ENCODE measurements at places on chromosomes 2 and 18.

GRCh38 chr2:232889876-232890401 lies 19.9 kb downstream of the SNORC start:
- DNase-seq: no peak

- no peak for DNase-seq
These were observed 192.4 kb downstream of the ZBTB7C start for GRCh38 chr18:48216639-48217257.

DNA sequence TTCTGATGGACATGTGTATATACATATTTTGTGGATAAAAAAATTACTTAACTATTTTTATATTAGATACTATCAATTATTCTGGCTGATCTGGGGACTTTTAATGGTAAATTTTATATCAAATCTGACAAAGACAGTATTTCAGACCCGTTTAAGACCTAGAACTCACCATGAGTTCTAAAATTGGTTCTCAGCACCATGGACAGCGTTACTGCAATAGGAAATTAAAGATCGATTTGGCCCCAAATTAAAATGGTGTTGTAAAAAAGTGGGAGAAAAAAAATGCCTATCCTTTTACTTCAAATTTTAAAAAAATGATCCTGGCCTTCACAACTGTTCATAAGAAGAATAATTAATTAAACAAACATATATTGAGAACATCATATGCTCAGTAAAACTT lies 919 bp upstream of the SCN2A start:
- no peak for DNase-seq

- no peak for DNase-seq
These were observed 120.0 kb upstream of the SNTG2 start for GRCh38 chr2:830419-831224.

DNA sequence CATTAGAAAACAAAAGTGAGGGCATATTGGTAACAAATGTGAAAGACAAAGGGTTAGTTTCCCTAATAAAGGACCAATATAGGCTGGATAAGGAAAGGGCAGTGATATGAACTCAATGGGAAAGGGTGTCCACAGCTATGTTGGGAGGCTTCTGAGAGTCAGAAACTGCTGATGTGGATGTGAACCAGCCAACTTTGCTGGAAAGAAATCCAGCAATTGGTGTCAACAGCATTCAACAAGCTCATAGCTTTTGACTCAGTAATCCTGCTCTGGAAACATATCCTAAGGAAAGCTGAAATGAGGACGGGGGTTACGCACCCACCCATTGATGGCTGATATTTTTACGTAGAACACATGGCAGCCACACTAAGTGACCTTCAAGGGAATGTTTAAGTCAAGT lies 63.7 kb downstream of the ARL4C start:
- no peak for DNase-seq

DNA sequence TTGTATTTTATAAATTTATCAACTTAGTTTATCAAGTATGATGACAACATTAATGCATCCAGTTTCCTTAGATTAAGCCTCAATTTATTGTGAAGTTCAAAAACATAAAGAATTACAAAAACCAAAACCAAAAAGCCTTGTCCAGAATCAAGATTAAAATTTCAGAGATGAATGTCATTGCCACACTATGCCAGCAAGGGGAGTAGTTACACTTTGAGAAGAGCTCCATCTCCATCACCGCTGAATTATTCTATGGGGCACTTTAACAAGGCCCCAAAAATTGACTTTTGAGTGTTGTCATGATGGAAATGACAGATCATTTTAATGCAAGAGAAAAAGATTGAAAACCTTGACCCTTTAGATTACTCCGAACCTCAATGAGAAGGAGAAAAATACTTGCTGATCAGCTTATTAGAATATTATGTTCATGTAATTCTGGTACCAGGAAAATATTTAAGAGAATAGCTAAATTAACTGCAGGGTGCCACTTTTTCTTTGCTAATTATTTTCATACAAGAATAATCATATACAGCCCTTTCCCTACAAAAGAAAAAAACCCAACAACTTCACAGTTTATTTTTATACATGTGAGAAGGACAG lies 152.5 kb upstream of the AQP4 start:
- DNase-seq: no peak
